T-helper 1 cell (primary cell): ENCODE measurements at places on chromosomes 6 and 20.

- no peak for DNase-seq
Observed at GRCh38 chr20:20217621-20218020, 150.3 kb upstream of the INSM1 start.

DNA sequence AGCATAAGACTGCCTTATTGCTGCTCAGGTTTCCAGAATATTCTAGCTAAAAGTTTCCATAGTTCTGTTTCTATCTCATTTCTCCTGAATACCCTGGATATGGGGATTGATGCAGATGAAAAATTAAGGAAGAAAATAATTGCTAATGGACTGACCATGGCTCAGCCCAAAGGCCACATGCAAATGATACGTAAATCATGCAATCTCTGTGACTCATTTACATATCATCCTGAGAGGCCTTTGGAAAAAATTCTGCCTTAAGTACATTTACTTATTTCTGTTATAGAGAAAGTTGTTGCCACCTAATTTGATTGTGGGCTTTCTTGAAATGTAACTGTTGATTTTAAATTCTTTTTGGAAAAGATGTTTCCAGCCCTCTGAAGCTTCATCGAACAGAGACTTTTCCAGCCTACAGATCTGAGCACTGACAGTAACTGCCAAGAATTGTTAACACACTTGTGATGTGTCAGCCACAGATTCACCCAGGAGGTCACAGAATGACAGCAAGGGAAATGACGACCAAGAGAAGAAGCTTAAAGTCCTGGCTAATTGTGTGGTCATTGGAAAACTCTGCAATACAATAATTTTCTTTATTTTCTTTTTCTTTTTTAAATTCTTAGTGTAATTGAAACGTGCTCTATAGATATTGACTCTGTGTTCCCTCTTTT is 174.8 kb downstream of the DOK5 start:
- DNase-seq = no peak

- no peak for DNase-seq
Observed at GRCh38 chr6:4712291-4712690, 63.9 kb upstream of the CDYL start.

- DNase-seq = no peak
Observed at GRCh38 chr6:140398076-140398475, 1023.6 kb upstream of the CITED2 start.

DNA sequence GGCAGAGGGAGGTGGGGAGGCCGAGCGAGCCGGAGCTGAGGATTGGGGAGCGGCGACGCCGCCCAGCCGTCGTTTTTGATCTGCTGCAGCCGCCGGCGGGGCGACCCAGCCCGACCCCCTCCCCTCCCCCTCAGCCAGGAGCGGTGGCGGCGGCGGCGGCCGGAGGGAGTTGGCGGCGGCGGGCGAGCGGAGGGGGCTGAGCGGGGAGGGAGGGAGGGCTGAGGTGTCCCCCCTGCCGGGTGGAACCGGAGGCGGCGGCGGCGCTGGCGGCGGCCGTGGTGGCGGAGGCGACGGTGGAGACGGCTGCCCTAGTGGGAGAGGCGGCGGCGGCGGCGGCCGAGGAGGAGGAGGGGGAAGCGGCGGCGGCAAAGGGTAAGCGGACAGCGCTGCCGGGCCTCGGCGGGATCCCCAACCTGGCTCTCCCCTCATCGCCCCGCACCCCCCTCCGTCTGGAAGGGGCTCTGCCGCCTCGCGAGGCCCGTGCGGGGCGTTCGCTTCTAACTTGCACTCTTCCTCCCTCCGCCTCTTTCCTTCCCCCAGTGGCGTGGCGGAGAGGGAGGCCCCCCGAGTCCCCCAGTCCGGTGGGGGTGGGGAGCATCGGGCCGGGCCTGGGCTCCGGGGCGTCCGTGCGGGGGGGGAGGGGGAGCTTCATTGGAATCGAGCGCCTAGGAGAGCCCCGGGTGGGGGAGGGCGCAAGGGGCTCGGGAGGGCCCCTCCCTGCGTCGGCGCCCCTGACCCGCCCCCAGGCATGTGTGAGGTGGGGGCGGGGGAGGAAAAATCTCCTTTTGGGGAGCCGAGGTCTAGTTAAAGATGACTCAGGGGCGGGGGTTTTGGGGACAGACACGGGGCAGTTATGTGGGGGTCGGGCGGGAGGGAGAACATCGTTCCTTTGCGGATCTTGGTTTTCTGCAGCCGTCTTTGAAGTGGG is at the start of gene TAB2:
Gene TAB2 (plus strand): TSS at position 69 of the 928 bp plus-strand sequence. CDS start 52,286 bp downstream, outside the sequence.
- DNase-seq = peak; percentile 59

GRCh38 chr6:44925100-44925739 is 402.9 kb upstream of the RUNX2 start:
- peak; percentile 34 for DNase-seq

DNA sequence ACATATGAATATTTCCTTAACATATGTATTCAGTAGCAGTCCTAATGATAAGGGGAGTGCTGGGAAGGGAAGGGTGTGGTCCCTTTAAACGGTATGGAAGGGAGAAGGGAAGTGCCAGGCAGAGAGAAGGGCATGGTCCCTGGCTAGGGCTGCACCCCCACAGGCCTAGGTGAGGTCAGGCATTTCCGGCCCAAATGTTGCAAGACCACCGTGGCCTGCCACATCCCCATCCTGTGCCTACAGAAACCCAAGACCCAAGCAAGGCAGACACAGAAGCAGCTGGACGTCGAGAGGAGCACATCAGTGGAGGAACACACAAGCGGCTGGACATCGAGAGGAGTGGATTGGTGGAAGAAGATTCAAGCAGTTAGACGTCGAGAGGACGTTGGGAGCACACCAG is 5.9 kb downstream of the RRAGD start:
- no peak for DNase-seq

- DNase-seq = no peak
Observed at GRCh38 chr6:111562246-111562645, 43.4 kb downstream of the TRAF3IP2 start.

DNA sequence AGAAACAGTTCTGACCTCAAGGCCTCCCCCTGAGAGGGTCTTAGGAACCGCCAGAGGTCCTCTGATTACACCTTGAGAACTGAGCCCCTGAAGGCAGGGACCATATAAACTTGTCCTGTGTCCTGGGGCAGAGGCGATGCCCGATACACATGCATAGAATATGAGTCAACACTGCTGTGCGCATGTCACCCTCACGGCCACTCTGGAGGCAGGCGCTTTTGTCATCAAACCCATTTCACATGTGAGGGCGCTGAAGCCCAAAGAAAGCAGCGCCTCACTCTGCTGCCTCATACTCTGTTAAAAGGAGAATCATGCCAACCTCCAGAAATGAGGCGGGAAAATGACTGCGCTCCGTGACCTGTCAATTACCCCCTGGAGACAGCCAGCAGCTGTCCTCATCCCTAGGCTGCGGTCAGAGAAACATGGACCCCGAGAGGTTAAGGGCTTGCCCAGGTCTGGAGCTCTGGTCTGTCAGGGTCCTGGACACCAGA is 158.3 kb downstream of the GRM4 start:
- no peak for DNase-seq

- no peak for DNase-seq
Observed at GRCh38 chr6:140586426-140587061, 1212.1 kb upstream of the CITED2 start.

GRCh38 chr6:16698162-16698533 is 63.1 kb downstream of the ATXN1 start:
- no peak for DNase-seq

- no peak for DNase-seq
Observed at GRCh38 chr20:25471020-25471419, 63.5 kb downstream of the GINS1 start.

DNA sequence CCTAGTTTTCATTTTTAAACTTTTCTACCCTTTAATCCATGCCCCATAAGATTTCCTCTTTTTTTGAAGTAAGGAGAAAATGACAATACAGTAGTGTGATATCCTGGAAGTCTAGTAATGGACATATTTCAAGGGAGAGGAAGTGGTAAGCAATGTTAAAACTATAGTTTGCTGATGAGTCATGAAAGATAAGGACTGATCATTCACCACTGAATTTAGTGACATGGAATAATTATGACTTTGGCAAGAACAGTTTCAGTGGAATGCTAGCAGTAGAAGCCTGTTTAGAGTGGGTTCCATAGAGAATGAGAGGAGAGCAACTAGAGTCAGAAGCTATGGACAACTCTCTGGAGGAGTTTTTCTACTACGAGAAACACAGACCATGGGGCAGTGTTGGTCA is 24.9 kb upstream of the SLC2A12 start:
- DNase-seq = no peak

DNA sequence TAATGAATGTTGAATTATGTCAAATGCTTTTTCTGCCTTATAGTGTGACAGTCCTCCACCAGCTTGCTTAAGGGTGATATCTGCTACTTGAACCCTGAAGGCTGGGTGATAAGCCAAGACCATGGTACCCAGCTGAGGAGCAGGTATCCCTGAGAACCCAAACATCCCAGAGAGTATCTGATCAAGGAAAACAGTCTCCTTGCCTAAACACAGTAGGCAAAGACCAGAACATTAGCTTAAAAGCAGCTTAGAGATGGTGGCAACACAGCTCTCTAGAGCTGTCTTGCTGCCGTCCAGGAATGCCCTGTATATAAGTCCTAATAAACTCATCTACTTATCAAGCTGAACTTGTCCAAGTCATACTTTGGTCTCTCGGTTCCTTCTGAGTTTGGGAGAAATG is 127.7 kb upstream of the PRSS16 start:
- no peak for DNase-seq

GRCh38 chr20:36228770-36229169 is 7.5 kb upstream of the AAR2 start:
- DNase-seq = no peak

DNA sequence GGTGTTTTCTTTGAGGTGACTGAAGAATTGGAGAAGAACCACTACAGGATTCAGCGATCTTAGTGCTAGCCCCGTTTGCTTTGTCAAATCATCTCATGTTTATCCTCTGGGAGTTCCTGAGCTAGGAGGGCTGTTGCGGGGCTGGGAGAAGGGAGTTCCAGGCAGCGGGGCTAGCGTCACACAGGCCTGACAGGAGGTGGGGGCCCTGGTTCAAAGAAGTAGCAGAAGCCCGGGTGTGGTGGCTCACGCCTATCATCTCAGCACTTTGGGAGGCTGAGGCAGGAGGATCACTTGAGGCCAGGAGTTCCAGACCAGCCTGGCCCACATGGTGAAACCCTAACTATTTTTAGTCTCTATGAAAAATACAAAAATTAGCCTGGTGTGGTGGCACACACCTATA is 33.2 kb upstream of the SULF2 start:
- no peak for DNase-seq

GRCh38 chr6:88725111-88725975 is 238.1 kb downstream of the RNGTT start:
- no peak for DNase-seq

DNA sequence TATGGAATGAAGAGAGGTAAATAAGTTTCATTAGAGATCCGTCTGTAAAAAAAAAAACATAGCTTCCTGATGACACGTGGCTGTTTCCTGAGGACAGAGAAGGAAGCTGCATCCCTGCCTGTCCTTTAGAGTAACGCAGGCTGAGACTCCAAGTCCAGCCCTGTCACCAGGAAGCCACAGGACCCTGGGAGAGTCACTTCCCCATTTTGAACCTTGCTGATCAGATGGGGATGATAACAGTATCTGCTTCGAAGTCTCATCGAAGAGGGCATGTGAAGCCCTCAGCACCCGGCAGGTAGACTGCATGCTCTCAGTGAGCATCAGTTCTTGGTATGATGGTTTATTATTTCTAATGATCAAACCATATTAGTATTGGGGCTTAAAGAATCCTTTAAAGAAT is 139.1 kb upstream of the KCNG1 start:
- DNase-seq = no peak

- DNase-seq = no peak
Observed at GRCh38 chr20:16528078-16528477, 45.2 kb downstream of the KIF16B start.

DNA sequence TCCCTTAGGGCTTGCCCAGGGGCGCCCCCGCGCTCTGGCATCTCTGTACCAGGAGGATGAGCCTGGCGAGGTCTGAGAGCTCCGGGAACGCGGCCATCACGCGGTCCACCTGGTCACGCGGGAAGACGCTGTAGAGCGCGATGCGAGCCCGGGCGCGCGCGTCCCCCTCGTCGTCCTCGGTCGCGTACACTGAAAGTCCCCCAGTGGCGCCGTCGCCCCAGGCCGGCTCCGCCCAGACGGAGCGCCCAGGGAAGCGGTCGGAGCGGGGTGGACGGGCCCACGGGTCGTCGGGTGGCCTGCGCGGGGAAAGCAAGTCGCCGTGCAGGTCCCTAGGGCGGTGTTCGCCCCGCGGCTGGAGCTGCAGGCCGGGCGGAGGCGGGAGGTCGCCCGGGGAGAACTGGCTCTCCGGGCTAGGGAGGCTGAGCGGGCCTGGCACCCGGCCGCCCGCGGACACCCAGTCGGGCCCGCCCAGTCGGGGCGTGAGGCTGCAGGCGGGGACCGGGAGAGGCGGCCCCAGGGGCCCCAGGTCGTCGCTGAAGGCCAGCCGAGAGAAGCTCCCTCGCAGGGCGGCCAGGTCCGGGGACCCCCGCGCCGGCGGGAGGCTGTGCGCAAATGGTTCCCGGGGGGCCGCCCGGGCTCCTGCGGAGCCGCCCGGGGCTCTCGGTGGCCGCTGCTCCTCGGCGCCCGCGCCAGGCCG is 34.0 kb downstream of the ZC3H12D start:
- no peak for DNase-seq

GRCh38 chr6:108476847-108477430 is 83.8 kb upstream of the FOXO3 start:
- DNase-seq = no peak

DNA sequence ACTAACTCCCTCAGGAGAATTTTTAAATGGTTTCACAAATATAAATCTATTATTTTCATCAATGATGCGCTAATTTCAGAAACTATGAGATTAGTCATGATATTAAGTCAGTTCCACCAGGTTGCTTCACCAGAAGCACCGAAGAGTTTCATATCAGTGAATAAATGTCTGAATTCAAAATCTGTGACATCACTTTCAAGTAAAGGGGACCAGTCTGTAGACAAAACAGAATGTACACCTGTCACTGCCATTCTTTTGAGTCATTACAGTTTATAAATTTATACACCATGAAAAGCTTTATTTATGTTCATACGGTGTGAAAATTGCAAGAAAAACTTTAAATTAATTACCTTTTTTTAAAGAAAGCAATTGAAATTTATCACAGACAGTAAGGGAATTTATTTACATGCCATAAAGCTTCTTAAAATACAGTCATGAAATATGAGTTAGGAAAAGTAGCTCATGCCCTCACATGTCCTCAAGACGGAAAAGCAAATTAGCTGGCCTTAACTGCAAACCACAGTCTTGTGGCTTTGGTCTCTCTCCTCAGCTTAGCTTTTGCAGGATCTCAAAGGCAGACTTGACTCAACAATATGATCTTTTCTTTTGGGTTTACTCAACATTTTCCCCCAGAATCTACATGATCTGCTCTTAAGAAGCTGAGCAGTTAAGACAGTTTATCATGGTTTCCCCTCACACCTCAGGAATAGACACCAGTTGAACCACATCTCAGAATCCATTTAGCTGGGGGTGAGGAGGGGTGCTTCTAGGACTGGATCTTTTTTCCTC is 177.7 kb upstream of the MCHR2 start:
- no peak for DNase-seq

- no peak for DNase-seq
Observed at GRCh38 chr6:81769824-81770223, 17.3 kb upstream of the TENT5A start.
